ENCODE measurements at places on chromosomes 3 and 15. TPM values are rescaled to one million over a fixed set of nuclear protein-coding genes. Genes with fewer than 3 reads are reported as not detected.

The EFHB gene
- 0.49 TPM for total RNA-seq

The ARPIN gene
- total RNA-seq, result 20.1 TPM

The MGA gene
- 44.2 TPM for total RNA-seq

The SLC22A14 gene
- 0.49 TPM for total RNA-seq

The BRPF1 gene
- total RNA-seq, result 16.9 TPM
